Urothelium cell line (cell line): ENCODE measurements at places on chromosomes 5 and 9.

- no peak for DNase-seq
These were observed 120.1 kb upstream of the MYO10 start for GRCh38 chr5:17056141-17056631.

DNA sequence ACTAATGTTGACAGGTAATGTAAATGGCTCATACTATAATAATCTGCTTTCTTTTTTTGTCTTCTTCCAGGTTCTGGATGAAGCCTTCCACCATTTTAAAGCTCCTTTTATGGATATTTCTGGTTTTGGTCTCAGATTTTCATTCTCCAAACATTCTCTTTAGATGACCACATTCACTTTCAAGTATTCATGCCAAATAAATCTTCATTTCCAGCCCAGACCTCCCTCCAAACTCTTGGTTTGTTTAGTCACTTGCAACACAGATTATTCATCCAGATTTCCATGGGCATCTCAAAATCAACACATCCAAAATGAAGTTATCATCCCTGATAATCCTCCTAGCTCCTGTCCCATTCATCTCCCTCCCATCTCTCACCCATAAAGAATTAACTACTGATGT lies 40.3 kb upstream of the SVEP1 start:
- DNase-seq = no peak

DNA sequence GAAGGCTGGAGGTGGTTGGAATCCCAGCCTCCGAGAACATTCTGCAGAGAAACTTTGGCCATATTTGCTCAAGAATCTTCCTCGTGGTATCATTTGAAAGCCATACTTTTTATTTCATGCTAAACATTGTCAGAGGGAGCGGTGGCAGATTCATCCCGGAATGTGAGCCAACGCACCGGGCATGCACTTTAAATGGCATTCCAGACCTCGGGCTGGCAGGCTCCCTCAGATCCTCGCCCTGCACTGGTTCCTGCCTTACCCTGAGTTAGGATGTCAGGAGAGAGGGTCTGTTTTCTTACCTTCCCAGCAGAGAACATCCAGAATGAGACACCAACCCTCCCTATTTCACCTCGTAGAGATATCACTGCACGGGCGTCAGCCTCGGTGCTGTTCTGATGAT lies 33.8 kb downstream of the GDNF start:
- DNase-seq = no peak

GRCh38 chr9:81465468-81466011 lies 223.8 kb downstream of the TLE1 start:
- DNase-seq = no peak

DNA sequence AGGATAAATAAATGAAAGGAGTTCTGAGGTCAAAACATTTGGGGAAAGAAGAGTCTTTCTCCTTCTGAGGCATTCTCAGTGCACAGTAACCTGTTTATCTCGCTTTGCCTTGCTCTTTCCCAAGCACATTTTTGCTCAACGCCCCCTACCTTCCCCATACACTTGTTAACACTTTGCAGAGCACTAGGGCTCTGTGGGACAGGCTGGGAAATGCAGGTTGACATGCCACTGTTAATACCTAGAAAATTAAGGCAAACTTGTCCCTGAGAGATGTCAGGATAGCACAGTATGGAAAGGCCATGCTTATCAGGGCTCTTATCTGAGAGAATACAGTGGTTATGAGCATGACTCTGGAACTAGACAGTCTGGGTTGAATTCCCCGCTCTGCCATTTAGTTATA lies 152.0 kb downstream of the DOCK8 start:
- no peak for DNase-seq

- no peak for DNase-seq
These were observed 5.6 kb downstream of the NLN start for GRCh38 chr5:65727491-65728156.

- DNase-seq = no peak
These were observed 364.3 kb upstream of the CDH10 start for GRCh38 chr5:25009063-25009462.

DNA sequence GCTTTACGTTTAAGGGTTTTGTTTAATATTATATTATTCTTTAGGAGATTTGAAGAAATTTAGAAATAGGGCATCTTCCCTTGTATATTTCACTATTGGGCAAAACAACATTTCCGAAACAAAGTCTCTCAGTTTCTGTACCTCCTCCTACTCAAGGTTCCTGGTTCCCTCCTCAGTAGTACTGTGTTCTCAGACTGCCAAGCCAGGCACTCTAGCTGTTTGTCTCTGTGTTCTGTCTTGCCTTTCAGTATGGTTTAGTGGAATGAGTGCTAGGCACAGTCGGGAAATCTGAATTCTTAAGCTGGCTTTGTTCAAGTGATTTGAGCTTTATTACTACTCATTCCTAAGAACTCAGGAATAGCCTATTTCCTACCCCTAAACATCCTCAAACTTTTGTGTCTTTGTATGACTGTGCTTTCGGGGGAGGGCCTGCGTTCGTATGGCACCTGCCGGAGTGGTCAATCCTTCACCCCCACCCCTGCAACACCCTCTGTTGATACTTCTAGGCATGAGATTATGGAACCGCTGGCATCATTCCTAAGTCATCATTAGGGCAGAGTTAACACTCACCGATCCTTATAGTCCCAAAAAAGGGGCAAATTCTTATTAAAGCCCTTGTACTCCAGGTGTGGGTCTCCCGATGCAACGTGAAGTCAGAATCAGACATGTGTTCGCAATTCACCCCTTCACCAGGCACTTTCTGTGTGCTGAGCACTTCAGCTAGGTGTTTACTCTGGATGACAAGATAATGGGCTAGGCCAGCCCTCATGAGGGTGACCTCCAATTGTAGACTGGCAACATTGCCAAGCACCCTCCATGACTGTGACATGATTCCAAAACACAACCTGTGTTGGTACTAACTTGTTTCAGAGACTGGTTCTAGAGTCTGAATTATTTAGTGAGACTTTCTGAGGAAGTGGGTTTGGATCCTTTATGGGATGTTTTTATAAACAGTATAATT lies 24.5 kb downstream of the SNX18 start:
- no peak for DNase-seq

DNA sequence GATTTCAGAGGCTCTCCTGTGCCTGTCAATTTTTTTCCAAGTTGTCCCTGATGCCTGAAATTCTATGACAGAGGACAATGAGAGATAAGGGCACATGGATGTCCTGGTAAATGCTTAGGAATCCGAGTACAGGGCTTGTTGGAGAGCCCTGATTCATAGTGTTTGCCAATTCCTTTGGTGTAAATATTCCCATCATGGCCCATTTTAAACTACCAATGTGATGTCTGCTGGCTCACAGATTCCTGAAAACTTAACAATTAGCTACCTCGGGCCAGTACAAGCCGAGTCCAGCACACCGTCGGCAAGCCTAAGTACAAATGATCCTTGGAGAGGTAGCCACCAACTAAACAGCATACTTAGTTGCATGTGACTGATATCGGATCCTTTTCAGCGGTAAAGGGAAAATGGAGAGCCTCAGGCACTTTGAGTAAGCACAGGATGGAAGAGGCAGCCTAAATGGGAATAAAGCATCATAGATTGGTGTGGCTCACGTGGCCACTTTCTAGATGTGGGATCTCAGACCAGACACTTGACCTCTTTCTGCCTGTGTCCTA lies 3.6 kb downstream of the ITK start:
- no peak for DNase-seq

DNA sequence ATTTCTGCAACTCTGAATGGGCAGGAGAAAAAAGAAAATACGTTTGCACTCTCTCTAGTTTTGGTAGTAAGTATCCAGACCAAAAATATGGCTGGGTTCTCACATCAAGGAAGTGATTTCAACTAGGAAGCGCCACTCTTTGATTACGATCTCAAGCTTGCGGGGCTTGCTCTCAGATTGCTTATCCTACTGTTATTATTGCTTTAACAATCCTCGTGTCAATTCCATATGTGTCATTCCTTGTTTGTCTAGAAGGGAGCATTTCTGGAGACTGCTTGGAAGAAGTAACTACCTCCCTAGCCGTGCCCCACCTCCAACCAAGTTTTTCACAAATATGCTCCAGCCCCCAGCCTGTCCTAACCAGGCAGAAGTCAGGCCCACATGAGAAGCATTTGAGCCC lies 3.5 kb downstream of the PRUNE2 start:
- no peak for DNase-seq

DNA sequence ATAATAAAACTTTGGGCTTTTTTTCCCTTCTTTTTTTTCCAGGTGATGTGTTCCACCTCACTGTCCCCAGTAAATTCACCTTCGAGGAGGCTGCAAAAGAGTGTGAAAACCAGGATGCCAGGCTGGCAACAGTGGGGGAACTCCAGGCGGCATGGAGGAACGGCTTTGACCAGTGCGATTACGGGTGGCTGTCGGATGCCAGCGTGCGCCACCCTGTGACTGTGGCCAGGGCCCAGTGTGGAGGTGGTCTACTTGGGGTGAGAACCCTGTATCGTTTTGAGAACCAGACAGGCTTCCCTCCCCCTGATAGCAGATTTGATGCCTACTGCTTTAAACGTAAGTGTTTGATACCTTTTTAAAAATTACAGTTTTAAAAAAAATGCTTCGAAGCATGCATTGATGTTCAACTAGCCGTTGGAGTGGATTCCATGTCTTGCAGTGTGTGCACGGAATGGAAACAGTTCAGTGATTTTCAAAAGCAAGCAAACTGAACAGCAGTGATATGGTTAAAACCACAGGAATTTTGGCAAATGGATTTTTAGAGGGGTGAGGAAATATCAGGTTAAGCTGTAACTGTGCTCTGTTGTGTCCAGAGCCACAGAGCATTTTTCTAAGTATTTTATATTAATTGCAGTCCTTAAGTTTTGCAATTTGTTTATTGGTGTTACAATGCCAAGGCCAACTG lies 40.7 kb downstream of the VCAN start:
- peak; percentile 45 for DNase-seq

DNA sequence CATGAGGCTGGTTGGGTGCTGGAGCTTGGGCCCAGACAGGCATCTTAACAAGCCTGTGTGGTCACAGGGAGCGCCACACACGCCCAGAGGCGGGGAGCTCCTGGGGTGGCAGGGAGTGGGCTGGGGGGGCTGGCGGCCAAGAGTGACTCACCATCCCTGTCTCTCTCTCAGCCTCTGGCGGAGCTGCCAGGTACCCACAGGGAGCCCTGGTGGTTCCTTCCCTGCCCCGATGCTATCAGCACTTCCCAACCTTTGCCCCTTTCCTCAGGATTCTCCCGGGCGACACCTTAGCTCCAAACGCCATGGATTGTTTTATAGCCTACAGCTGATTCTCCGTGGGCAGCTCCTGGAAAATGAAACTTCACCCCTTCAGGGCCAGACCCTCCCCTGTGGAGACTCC lies 5.5 kb downstream of the SLC9A3 start:
- DNase-seq = no peak

- no peak for DNase-seq
These were observed 113.7 kb upstream of the EPB41L4A start for GRCh38 chr5:112532654-112533360.

- no peak for DNase-seq
These were observed at the start of gene PCDHGA1 for GRCh38 chr5:141330299-141331080. Gene PCDHGA1, plus strand, starts transcription at chr5:141330514.

- DNase-seq = no peak
These were observed 69.8 kb upstream of the IRX4 start for GRCh38 chr5:1952444-1953099.

GRCh38 chr9:77648234-77649108 lies at the start of gene GNA14:
Gene GNA14, minus strand, starts transcription at chr9:77648322. Its CDS starts 529 bp downstream, at chr9:77647793.
- no peak for DNase-seq
